Neural crest cell (in vitro differentiated cells): ENCODE measurements at places on chromosomes 5 and 9. TPM values are rescaled to one million over a fixed set of nuclear protein-coding genes. Genes with fewer than 3 reads are reported as not detected.

ARHGEF37 gene
- total RNA-seq = 1.9 and 2.3 TPM in 2 replicates

CHSY3 gene
- total RNA-seq = 0.91 and 0.98 TPM in 2 replicates

OR1Q1 gene
- total RNA-seq = not detected in 2 replicates

PCDHGA10 gene
- 18.4 and 18.5 TPM in 2 replicates for total RNA-seq

GRXCR2 gene
- not detected in 2 replicates for total RNA-seq

CD274 gene
- total RNA-seq = not detected in 2 replicates

DNA sequence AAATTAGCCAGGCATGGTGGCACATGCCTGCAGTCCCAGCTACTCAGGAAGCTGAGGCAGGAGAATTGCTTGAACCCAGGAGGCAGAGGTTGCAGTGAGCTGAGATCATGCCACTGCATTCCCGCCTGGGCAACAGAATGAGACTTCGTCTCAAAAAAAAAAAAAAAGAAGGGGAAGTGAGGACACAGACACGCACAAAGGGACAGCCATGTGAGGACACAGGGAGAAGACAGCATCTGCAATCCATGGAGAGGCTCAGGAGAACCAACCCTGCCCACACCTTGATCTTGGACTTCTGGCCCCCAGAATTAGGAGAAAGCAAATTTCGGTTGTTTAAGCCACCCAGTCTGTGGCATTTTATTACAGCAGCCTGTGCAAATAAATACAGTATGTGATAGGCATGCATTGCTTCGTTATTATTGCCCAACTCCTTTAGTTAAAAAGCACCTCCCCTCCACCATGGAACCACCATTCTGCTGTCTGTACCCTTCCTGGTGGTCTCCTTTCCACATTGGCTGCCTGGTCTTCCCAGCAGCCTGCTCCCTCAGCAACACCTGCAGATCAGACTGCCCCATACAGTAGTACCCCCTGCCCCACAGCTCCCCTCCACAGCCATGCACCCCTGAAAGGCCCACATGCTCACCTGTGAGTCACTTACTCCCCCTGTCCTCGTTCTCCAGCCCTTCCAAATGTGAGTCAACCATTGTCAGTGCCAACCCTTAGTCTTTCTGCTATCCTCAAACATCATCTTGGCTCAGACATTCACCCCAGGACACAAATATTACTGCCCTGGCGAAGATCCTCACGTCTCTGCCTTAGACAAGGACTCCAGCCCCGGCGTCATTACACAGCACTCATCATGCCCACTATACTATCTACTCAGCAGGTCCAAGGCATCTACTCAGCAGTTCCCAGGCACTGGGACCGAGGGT lies 128.8 kb downstream of the ROR2 start:
- H3K36me3 ChIP-seq = peaks cover 4% of the 10 kb centered on the region
- no peaks in the 10 kb centered on the region for H3K27me3 ChIP-seq
- DNase-seq = no peak
- H3K4me3 ChIP-seq = no peak overlapping the region
- peak overlapping the region; percentile 36 for H3K27ac ChIP-seq

- no peak overlapping the region for H3K4me3 ChIP-seq
- no peaks in the 10 kb centered on the region for H3K36me3 ChIP-seq
- H3K27ac ChIP-seq = no peak overlapping the region
- H3K4me1 ChIP-seq = peaks cover 19% of the 10 kb centered on the region
- no peak for DNase-seq
- H3K27me3 ChIP-seq = peaks cover 8% of the 10 kb centered on the region
These were observed 161.7 kb upstream of the KLF9 start for GRCh38 chr9:70576116-70576515.

- H3K27ac ChIP-seq = no peak overlapping the region
- no peaks in the 10 kb centered on the region for H3K27me3 ChIP-seq
- H3K4me1 ChIP-seq = no peaks in the 10 kb centered on the region
- H3K4me3 ChIP-seq = no peak overlapping the region
These were observed 69.6 kb upstream of the PJA2 start for GRCh38 chr5:109479260-109479860.

- peaks cover 15% of the 10 kb centered on the region for H3K27me3 ChIP-seq
- peaks cover 3% of the 10 kb centered on the region for H3K36me3 ChIP-seq
- H3K27ac ChIP-seq = no peak overlapping the region
- DNase-seq = no peak
These were observed 123.2 kb downstream of the SNCAIP start for GRCh38 chr5:122435234-122435633.

GRCh38 chr9:113592876-113593575 lies 129.5 kb downstream of the RGS3 start:
- peaks cover 4% of the 10 kb centered on the region for H3K36me3 ChIP-seq
- H3K4me3 ChIP-seq = peak overlapping the region; percentile 92
- H3K4me1 ChIP-seq = peaks cover 52% of the 10 kb centered on the region
- H3K27me3 ChIP-seq = no peaks in the 10 kb centered on the region
- H3K27ac ChIP-seq = peak overlapping the region; percentile 90

DNA sequence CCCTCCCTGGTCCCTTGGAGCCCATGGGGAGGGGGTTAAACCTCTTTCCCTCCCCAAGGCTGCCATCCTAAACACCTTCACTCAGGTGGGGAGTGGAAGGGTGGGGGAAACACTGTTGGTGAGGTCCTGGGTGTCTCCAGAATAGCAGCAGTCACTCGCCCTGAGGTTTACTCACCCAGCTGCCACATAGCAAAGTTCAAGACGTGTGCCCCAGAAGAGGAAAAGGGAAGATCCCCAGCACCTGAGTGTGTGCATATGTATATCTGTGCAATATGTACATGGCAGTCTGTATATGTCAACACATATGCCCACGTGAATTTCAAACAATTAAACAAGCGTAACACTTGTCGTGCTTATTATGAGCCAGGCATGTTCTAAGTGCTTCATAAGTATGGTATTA lies 31.3 kb upstream of the SMU1 start:
- no peak overlapping the region for H3K27ac ChIP-seq
- no peaks in the 10 kb centered on the region for H3K36me3 ChIP-seq
- DNase-seq = no peak
- peaks cover 4% of the 10 kb centered on the region for H3K4me1 ChIP-seq
- H3K27me3 ChIP-seq = no peaks in the 10 kb centered on the region

- no peak overlapping the region for H3K27ac ChIP-seq
- H3K4me1 ChIP-seq = no peaks in the 10 kb centered on the region
- peaks cover 6% of the 10 kb centered on the region for H3K36me3 ChIP-seq
- peaks cover 75% of the 10 kb centered on the region for H3K27me3 ChIP-seq
- H3K4me3 ChIP-seq = no peak overlapping the region
These were observed 26.9 kb upstream of the OLFM1 start for GRCh38 chr9:135060461-135061116.

- H3K4me3 ChIP-seq = no peak overlapping the region
- no peaks in the 10 kb centered on the region for H3K4me1 ChIP-seq
- no peak overlapping the region for H3K27ac ChIP-seq
- H3K27me3 ChIP-seq = no peaks in the 10 kb centered on the region
- DNase-seq = no peak
These were observed 443.4 kb upstream of the TRPC7 start for GRCh38 chr5:136808756-136809155.

- H3K27ac ChIP-seq = no peak overlapping the region
- H3K4me1 ChIP-seq = no peaks in the 10 kb centered on the region
- DNase-seq = no peak
- H3K27me3 ChIP-seq = no peaks in the 10 kb centered on the region
- peaks cover 13% of the 10 kb centered on the region for H3K36me3 ChIP-seq
These were observed 96.6 kb downstream of the UBAP2 start for GRCh38 chr9:33952066-33952465.

DNA sequence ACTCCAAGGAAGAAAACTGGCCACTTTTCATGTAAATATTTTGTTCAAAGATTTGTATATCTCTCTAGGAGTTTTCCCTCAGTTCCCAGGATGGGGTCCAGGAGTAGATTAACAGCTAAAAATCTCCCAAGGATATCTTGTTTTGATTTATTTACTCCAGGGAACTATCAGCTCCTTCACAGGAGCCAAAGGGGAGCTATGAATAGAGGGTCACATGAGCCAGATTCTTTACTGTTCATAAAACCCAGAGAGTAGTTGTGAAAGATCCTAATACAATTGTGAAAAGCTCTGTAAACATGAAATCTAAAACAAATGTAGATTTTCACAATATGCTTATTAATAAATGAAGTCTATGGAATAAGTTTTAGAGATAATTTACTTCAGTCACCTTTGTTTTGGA lies 16.9 kb downstream of the DIMT1 start:
- H3K4me3 ChIP-seq = no peak overlapping the region
- H3K27ac ChIP-seq = no peak overlapping the region

DNA sequence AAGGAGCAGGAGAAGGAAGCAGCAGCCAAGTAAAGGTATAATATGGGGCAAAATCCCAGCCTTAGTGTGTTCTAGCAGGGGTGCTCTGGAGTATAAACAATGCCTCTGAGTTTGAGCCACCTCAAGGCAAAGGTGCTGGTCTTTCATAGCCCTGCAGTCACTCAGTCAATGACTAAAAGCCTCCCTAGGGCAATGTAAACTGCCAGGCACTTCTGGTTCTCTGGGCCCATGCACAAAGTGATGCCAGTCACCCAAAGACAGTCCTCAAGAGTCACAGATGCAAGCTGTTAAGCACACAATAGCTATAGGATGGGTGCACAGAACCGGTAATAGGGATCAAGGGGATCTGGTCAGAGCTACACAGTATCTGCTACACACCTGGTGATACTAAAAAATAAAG lies 12.6 kb downstream of the ZBTB5 start:
- peaks cover 18% of the 10 kb centered on the region for H3K36me3 ChIP-seq
- no peak for DNase-seq
- no peak overlapping the region for H3K4me3 ChIP-seq
- H3K27ac ChIP-seq = no peak overlapping the region

GRCh38 chr9:82201196-82201595 lies 212.6 kb downstream of the SPATA31D1 start:
- no peak for DNase-seq
- H3K27me3 ChIP-seq = no peaks in the 10 kb centered on the region
- no peaks in the 10 kb centered on the region for H3K36me3 ChIP-seq
- H3K4me3 ChIP-seq = no peak overlapping the region
- peaks cover 11% of the 10 kb centered on the region for H3K4me1 ChIP-seq

- H3K36me3 ChIP-seq = no peaks in the 10 kb centered on the region
- no peak for DNase-seq
- H3K27ac ChIP-seq = no peak overlapping the region
- no peak overlapping the region for H3K4me3 ChIP-seq
- H3K4me1 ChIP-seq = peaks cover 1% of the 10 kb centered on the region
- peaks cover 54% of the 10 kb centered on the region for H3K27me3 ChIP-seq
These were observed 135.2 kb downstream of the BARX1 start for GRCh38 chr9:93819905-93820304.
